Non-pigmented ciliary epithelial cell (primary cell): ENCODE measurements at places on chromosomes 2 and 18.
A peak's percentile ranks its signal among the peaks of the same experiment; 100 is the strongest.

- DNase-seq, result peak; percentile 27
Measured at GRCh38 chr2:120892967-120893667, 157.4 kb downstream of the GLI2 start.

GRCh38 chr2:172677363-172677762 is 58.3 kb upstream of the RAPGEF4 start:
- no peak for DNase-seq

GRCh38 chr2:241083091-241083415 is 19.0 kb downstream of the MTERF4 start:
- DNase-seq, result no peak

GRCh38 chr18:79493801-79494211 is 98.1 kb downstream of the NFATC1 start:
- DNase-seq, result no peak

DNA sequence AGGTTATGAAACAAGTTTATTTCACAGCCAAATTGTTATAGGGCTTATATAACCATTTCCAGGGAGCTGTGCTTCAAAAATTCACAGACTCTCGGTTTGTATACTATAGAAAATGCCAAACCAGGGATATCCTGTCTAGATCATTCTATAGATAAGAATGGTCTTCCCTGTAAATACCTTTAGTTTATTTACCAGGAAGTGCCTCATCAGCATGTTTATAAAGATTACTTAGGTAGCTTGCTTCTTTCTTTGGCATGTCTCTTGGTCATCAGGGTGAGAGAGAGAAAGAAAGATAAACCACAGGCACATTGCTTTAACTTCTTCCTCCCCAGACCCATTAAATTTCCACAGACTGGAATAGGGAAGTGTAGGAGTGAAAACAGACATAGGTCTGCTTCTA is 439.4 kb downstream of the SPAG16 start:
- no peak for DNase-seq

DNA sequence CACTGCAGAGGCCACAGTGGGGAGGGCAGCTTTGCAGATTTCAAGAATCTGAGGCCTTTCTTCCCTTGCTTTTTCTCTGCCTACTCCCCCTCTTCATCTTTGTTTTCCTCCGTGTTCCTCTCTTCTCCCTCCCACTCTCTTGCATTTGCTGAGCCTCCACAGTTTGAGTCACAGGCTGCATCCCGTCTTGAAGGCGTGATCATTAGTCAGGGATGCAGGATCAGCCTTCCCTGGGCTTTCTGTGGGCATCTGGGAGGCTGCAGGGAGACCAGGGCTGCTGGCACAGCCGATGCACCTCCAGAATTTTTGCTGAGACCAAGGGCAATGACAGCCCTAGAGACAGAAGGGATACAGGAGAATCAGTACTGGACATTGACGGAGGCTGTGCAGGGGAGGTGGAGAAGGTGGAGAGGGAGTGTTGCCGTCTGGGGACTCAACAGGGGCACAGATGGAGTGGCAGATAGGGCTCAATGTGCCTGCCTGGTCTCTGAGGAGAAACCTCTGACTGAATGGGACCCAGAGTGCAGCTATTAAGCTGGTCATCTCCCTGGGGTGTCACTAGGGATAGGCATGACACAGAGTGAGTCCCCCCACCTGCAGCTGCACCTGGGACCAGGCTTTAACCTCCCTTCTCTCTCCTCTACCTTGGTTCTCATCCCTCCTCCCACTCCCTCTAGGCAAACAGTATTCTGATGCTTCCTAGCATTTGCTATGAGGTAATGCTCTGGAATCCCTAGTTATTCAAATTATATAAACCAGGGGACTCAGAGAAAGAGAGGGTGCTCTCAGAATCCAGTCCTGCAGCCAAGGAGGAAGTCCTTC is 29.0 kb upstream of the DNAJC27 start:
- DNase-seq, result no peak
